ENCODE measurements at places on chromosomes 1 and 21. TPM values are rescaled to one million over a fixed set of nuclear protein-coding genes. Genes with fewer than 3 reads are reported as not detected.

GRCh38 chr21:36788120-36788638, 89.3 kb downstream of the SIM2 start:
- no peak for DNase-seq

- no peak for DNase-seq
Observed at GRCh38 chr21:32547018-32547417, 38.3 kb downstream of the TCP10L start.

FCRL2 gene
- not detected for polyA plus RNA-seq

TMPRSS3 gene
- 3.4 TPM for polyA plus RNA-seq

- DNase-seq: no peak
Observed at GRCh38 chr1:231021540-231022031, 18.5 kb downstream of the FAM89A start.

- DNase-seq: no peak
Observed at GRCh38 chr1:185074307-185074706, 28.9 kb downstream of the RNF2 start.

CNR2 gene
- polyA plus RNA-seq: 0.12 TPM

FCRLB gene
- polyA plus RNA-seq: 6.1 TPM

- DNase-seq: no peak
Observed at GRCh38 chr1:26053718-26054560, 8.0 kb upstream of the SLC30A2 start.

OLFML2B gene
- polyA plus RNA-seq: 10.2 TPM

KRTAP21-2 gene
- polyA plus RNA-seq: not detected

DNA sequence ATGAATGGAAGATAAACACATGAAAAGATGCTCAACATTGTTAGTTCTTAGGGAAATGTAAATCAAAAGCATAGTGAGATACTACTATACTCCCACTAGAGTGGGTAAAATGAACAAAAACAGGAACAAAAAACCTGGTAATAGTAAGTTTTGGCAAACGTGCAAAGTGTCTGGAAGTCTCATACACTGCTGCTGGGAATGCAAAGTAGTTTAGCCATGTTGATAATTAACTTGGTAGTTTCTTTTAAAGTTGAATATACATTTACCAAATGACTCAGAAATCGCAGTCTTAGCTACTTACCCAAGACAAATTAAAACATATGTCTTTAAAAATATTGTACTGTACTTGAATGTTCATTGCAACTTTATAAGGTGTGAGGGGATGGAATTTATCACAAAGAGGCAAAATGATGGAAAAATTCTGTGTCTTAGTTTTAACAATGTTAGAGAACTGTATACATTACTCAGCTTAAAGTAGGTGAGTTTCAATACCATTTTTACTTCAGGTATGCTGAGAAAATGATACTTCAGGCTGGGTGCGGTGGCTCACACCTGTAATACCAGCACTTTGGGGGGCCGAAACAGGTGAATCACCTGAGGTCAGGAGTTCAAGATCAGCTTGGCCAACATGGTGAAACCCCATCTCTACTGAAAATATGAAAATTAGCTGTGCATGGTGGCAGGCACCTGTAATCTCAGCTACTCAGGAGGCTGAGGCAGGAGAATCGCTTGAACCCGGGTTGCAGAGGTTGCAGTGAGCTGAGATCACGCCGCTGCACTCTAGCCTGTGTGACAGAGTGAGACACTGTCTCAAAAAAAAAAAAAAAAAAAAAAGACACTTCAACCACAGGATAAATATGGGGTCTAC, 102.3 kb downstream of the PDE4B start:
- no peak for DNase-seq

CHRNB2 gene
- 0.56 TPM for polyA plus RNA-seq

GRCh38 chr1:209805875-209806760, at the start of gene IRF6:
Gene IRF6, minus strand, starts transcription at chr1:209806142. Its CDS starts 4,729 bp downstream, at chr1:209801413.
- DNase-seq: peak; percentile 87

DNA sequence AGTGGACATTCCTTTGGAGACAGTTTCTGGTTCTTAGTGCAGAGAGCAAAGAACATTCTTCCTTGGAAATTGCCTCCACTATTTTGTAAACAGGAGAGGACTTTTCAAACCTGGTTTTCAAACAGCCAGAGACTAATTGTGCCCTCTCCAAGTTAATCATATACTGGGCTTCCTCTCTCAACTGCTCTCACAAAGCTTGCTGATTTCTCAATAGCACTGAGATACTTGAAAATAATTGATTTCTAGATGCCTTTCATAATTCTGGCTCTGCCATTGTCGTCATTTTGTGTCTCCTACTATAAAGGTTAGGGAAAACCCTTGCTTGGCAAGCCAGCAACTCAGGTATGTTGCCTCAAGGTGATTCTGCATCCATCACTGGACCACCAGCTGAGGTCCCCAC, 56.0 kb downstream of the KCNJ15 start:
- no peak for DNase-seq

- no peak for DNase-seq
Observed at GRCh38 chr1:151124763-151125403, 21.5 kb downstream of the SEMA6C start.

Data from renal pelvis (tissue), 12 donors.